Naive thymus-derived CD8-positive, alpha-beta T cell (primary cell): ENCODE measurements at places on chromosomes 7 and 10. TPM values are rescaled to one million over a fixed set of nuclear protein-coding genes. Genes with fewer than 3 reads are reported as not detected.

Gene DENND2A
- polyA plus RNA-seq, result not detected

Gene HTR7
- polyA plus RNA-seq, result 0.07 TPM

Gene FFAR4
- not detected for polyA plus RNA-seq

Gene EMX2
- polyA plus RNA-seq, result not detected

Gene KLF6
- polyA plus RNA-seq, result 294 TPM

Gene POMZP3
- 3.5 TPM for polyA plus RNA-seq

Gene COL17A1
- not detected for polyA plus RNA-seq

Gene C10orf67
- polyA plus RNA-seq, result not detected

Gene SLIT1
- polyA plus RNA-seq, result not detected

- H3K27ac ChIP-seq, result no peak overlapping the region
- peaks cover 18% of the 10 kb centered on the region for H3K36me3 ChIP-seq
- H3K4me3 ChIP-seq, result no peak overlapping the region
- H3K27me3 ChIP-seq, result peaks cover 22% of the 10 kb centered on the region
- DNase-seq, result no peak
- H3K4me1 ChIP-seq, result peaks cover 11% of the 10 kb centered on the region
Observed at GRCh38 chr10:93576888-93577287, 10.4 kb downstream of the FFAR4 start.

DNA sequence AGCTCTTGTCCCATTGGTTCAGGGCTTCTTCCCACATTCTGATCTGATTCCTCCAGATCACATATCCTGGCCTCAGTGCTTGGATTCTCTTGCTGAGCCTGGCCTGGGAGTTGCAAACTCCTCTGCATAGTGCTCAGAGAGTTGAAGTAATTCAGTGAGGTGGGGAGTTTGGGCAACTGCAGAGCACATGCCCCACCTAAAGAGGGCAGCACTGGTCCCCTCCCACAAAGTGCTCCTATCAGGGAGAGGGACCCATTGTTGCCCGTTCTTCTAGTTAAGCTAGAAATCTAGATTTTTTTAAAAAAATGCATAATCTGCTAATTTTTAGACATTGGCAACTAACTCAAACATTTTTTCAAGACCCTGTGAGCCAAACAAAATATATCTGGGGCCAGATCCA lies 45.1 kb downstream of the CHN2 start:
- H3K36me3 ChIP-seq, result no peaks in the 10 kb centered on the region
- H3K4me1 ChIP-seq, result peaks cover 10% of the 10 kb centered on the region
- H3K27ac ChIP-seq, result no peak overlapping the region
- H3K27me3 ChIP-seq, result no peaks in the 10 kb centered on the region
- no peak for DNase-seq

- peaks cover 32% of the 10 kb centered on the region for H3K4me1 ChIP-seq
- H3K27me3 ChIP-seq, result peaks cover 10% of the 10 kb centered on the region
- H3K4me3 ChIP-seq, result peak overlapping the region; percentile 96
- DNase-seq, result no peak
- H3K27ac ChIP-seq, result peak overlapping the region; percentile 0
Observed at GRCh38 chr7:104209063-104209462, 1.2 kb upstream of the ORC5 start.

DNA sequence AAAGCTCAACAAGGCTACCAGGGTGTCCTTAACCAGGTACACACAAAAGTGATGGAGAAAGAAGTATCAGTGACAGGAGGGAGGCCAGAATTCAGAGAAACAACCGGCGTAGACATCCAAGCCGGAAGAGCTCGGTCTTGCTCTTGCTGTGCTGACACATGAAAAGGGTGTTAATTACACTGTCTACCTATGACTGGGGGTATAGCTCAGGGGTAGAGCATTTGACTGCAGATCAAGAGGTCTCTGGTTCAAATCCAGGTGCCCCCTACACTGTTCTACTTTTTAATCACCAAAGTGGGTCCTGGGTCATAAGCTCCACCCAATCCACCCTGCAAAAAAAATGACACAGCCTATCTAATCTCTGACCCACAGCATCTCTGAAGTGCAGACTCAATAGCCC lies 86.9 kb upstream of the ZNF746 start:
- H3K4me3 ChIP-seq, result no peak overlapping the region
- no peaks in the 10 kb centered on the region for H3K27me3 ChIP-seq
- peaks cover 14% of the 10 kb centered on the region for H3K36me3 ChIP-seq
- no peak overlapping the region for H3K27ac ChIP-seq

DNA sequence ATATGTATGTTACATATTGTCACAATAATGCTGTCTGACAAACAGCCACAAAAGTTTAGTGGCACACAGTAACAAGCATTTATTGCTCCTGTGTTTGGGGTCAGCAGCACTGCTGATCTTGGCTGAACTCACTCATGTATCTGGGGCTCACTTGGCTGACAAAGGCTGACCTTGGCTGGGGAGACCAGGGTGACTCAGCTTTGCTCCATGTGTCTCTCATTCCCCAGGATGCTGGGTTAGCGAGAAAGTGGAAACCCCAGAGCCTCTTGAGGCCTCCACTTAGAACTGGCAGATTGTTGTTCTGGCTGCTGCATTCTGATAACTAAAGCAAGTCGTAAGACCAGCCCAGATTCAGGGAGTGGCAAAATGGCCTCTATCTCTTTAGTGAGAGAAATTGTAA lies 217.3 kb upstream of the HABP2 start:
- no peaks in the 10 kb centered on the region for H3K36me3 ChIP-seq
- H3K27me3 ChIP-seq, result no peaks in the 10 kb centered on the region
- H3K27ac ChIP-seq, result no peak overlapping the region

DNA sequence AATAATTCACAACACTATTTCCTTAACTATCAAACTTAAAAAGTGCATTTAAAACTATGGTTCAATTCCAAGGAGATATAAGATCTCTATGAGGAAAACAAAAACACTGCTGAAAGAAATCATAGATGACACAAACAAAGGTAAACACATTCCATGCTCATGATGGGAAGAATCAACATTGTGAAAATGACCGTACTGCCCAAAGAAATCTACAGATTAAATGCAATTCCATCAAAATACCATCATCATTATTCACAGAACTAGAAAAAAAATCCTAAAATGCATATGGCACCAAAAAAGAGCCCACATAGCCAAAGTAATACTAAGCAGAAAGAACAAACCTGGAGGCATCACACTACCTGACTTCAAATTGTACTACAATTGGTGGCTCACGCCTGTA lies 159.9 kb upstream of the EEPD1 start:
- no peaks in the 10 kb centered on the region for H3K4me1 ChIP-seq
- DNase-seq, result no peak
- no peaks in the 10 kb centered on the region for H3K36me3 ChIP-seq
- H3K27me3 ChIP-seq, result no peaks in the 10 kb centered on the region
- H3K27ac ChIP-seq, result no peak overlapping the region
- H3K4me3 ChIP-seq, result no peak overlapping the region

DNA sequence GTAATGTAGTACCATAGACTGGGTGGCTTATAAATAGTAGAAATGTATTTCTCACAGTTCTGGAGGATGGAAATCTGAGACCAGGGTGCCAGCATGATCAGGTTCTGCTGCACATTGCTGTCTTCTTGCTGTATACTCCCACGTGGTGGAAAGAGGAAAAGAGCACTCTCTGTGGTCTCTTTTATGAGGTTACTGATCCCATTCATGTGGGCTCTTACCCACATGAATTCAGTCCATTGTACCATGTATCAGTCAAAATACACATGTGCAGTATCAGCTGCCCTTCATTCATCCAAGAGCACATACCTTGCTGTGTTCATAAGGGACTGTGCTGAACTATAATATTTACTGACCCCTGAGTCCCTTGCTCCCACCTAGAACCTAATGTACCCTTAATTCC lies 17.1 kb downstream of the PNLIPRP2 start:
- H3K27ac ChIP-seq, result no peak overlapping the region
- peaks cover 21% of the 10 kb centered on the region for H3K27me3 ChIP-seq
- no peak overlapping the region for H3K4me3 ChIP-seq

DNA sequence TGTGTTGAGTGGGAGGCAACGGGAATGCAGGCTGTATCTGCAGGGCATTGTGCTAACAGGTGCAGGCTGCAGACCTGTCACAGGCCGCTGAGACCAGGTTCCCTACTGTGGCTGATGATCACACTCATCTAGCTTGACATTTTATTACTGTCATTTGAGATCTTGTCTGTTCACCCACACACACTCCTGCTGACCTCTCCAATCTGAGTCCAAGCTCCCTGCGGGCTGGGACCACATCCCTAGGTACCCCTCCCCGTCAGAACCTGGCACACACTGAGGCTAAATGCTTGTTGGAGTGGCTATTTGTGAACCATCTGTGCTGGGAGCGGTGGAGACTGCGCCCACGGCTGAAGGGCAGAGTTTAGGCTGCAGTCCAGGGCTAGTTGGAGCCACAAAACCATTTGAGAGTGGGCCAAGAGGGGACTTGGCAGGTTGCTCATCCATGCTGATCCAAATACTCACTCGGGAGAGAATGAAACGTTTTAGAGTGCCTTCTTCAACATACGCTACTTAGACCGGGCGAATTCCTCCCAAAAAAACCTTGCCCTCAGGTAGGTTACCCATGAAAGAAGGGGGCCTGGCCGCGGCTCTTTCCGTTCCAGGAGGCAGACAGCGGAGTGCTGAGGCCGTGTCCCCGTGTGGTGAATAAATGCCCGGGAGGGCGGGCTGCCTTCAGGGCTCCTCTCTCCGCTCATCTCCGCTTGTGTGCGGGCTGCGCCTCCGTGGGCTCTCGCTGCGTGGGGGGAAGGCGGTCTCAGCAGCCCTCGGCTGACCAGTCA lies 164.4 kb downstream of the RGS10 start:
- no peak overlapping the region for H3K27ac ChIP-seq
- DNase-seq, result no peak
- peaks cover 28% of the 10 kb centered on the region for H3K4me1 ChIP-seq
- H3K36me3 ChIP-seq, result no peaks in the 10 kb centered on the region
- H3K4me3 ChIP-seq, result no peak overlapping the region

- no peaks in the 10 kb centered on the region for H3K4me1 ChIP-seq
- H3K27ac ChIP-seq, result no peak overlapping the region
- no peak overlapping the region for H3K4me3 ChIP-seq
- no peak for DNase-seq
- H3K36me3 ChIP-seq, result no peaks in the 10 kb centered on the region
Observed at GRCh38 chr10:121043124-121043849, 192.1 kb downstream of the WDR11 start.

DNA sequence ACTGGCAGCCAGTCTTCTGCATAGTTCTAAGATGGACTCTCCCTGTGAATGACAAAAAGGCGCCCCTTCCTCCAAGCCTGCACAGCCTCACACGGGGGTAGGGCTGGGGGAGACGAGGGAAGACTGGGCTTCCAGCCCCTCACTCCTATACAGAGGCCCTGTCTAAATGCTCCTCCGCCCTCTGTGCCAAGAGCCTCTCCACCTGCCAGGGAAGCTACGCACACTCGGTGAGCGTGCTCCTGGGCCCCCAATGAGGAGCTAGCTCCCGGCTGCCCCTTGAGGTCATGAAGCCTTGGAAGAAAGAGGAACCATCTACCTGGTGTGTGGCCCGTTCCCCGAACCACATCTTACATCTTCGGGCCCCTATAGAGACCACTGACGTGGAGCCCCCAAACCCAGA lies 54.8 kb downstream of the CRTAC1 start:
- no peaks in the 10 kb centered on the region for H3K4me1 ChIP-seq
- no peak overlapping the region for H3K4me3 ChIP-seq
- DNase-seq, result no peak
- H3K27ac ChIP-seq, result no peak overlapping the region

DNA sequence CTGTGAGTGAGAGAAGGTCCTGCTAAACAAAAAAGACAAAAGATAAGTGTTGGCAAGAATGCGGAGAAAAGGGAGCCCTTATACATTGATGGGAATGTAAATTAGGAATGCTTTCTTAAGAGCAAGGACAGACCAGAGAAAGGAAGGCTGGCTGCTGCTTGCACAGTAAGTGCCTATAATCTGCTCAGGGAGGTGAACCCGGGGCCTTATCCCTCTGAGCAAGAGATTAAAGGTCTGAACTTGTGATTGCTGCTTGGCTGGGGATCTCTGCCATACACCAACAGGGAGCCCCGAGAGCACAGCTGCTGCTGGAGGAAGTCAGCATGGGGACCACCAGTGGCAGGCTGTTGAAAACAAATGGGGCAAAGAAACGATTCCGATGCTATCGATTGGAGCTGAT lies 32.0 kb upstream of the CRTAC1 start:
- no peaks in the 10 kb centered on the region for H3K4me1 ChIP-seq
- H3K27me3 ChIP-seq, result peaks cover 44% of the 10 kb centered on the region
- DNase-seq, result no peak
- no peak overlapping the region for H3K4me3 ChIP-seq

DNA sequence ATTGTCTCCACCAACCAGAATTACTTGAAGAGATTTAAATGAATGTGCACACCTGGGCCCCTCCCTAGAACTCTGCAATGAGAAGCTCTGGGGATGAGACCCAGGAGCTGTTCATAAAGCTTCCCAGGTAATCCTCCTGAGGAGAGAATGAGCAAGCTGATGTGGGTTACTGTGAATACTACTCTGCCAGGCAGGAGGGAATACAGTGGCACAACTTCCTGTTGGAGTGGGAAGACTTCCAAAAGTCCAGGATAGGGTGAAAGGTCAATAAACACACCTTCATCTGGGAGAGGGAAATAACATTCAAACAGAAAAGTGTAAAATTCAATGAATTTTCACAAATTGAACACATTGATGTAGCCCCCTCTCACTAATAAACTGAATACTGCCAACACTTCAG lies 351.4 kb downstream of the ABCA13 start:
- H3K36me3 ChIP-seq, result no peaks in the 10 kb centered on the region
- H3K27me3 ChIP-seq, result no peaks in the 10 kb centered on the region
- no peak overlapping the region for H3K4me3 ChIP-seq
- no peak overlapping the region for H3K27ac ChIP-seq

DNA sequence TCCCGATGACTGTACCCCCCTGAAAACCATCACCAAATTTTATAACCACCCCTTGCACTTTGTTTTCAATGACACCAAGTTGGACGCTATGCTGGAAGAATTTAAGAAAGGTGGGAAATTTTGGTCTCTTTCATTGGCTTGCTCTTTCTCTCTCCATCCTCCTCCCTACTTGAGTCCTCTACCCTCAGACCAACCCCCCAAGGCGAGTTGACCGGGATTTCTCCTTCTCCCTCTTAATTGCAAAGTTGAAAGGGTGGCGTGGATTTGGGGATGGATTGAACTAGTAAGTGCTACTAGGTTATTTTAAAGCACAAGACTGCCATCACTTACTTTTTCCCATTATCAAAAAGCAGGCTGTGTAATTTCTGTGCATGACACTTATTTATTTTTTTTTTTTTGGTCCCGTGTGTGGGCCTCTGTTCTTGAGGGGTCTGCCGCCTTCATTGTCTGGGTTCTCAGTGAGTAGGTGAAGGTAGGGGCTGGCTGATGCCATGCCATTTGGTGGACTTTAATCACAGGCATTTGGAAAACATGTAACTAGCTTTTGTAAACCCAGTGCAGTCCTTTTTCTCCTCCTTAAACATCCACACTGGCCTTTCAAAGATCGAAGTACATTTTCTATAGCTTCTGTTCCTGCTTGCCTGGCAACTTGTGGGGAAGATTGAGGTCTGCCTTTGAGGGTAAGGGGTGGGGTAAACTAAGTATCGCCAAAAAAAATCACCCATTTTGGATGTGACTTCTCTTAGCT lies 2.1 kb downstream of the CNNM2 start:
- H3K27ac ChIP-seq, result peak overlapping the region; percentile 89
- H3K27me3 ChIP-seq, result no peaks in the 10 kb centered on the region
- no peak for DNase-seq
- H3K4me1 ChIP-seq, result peaks cover 62% of the 10 kb centered on the region
- H3K36me3 ChIP-seq, result no peaks in the 10 kb centered on the region
